ENCODE measurements at places on chromosomes 16 and 17.

DNA sequence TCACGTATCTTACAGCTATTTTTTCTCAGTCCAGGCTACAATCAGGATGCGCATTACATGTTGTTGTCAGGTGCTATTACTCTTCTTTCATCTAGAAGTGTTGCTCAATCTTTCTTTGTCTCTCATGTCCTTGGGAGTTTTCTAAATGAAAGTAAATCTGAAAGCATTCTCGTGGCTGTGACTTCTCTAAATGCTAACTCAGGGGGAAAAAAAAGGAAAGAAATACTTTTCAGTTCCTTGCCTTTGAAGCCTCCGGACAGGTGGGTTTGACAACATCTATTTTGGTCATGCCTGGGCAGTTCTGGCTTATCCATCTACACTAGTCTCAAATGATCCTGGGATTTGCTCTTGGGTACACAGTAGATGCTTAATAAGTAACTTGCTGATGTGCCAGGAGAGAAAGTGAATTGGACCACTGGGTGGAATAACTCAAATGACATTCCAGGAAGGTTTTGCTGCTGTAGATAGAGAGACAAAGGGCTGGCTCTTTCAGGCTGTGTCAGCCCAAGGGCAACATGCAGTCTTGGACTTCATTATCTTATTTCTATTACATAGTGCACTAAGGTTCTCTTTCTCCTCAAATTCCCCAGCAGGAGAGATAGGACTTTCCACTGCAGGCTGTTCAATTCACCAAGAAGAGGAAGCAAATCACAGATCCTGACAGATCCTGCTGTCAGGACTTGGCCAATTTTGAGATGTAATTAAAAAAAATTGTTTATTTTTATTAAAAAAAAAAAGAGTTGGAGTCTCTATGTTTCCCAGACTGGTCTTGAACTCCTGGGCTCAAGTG lies 63.6 kb upstream of the NFAT5 start:
- no peak for DNase-seq

GRCh38 chr17:28499364-28499664 lies 6.8 kb upstream of the FOXN1 start:
- no peak for DNase-seq

DNA sequence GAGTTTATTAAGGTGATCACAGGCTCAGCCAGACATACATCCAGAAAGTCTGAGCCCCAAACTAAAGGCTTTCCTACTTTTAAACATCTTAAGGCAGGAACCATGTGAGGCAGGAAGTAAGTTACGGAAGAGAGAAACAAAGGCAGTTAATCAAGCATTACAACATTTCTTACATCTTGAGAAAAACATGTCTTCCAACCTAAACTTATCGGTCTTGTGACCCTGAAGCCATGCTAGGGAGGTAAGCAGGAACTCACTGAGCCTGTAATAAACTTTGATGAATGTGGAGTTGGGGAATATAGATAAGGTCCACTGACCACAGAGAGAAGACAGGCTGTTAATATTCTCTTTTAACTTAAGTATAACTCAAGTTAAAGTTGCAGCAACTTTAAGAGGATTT lies 3.5 kb upstream of the ACSM3 start:
- no peak for DNase-seq

DNA sequence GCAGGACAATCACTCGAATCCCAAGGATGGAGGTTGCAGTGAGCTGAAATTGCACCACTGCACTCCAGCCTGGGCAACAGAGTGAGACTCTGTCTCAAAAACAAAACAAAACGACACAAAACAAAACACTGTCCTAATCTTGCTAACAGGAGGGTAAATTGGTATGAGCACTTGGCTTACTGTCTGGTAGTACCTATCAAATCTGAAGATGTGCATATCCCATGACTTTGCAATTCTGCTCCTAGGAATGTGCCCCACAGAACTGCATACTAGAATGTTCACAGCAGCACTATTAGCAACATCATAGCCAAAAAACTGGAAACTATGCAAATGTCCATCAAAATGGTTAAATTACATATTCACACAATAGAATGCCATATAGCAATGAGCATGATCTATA lies 15.7 kb downstream of the MTSS2 start:
- no peak for DNase-seq

DNA sequence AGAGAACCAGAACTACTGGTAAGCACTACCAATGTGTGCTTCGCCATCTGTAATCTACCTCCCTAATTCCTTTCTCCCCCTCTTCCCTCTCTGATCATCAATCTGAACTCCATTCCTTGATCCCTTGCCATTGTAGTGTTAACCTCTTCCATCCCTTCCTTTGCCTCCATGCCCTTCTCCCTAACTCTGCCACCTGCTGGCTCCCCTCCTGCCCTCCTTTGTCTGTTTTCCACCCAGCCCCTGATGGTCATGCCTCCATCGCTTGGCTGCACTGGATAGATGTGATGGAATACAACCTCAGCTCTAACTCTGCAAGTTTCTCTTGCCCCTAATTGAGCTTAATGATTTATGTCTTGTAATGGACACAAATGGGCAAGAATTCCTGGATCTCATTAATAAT lies 108.2 kb upstream of the ASIC2 start:
- DNase-seq, result no peak

DNA sequence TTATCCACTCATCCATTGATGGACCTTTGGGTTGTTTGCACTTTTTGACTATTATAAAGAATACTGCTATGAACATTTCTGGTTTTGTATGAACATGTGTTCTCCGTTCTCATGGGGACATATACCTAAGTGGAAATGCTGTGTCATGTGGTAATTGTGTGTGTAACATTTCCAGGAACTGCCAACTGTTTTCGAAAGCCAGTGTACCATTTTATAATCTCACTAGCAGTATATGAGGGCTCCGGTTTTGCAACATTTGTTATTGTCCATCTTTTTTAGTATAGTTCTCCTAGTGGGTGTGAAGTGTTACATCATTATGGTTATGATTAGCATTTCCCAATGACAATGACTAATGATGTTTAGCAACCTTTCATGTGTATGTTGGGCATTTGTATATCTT lies 5.1 kb upstream of the TRIM25 start:
- DNase-seq, result no peak

- no peak for DNase-seq
Measured at GRCh38 chr17:1896243-1897104, 66.7 kb downstream of the RPA1 start.

DNA sequence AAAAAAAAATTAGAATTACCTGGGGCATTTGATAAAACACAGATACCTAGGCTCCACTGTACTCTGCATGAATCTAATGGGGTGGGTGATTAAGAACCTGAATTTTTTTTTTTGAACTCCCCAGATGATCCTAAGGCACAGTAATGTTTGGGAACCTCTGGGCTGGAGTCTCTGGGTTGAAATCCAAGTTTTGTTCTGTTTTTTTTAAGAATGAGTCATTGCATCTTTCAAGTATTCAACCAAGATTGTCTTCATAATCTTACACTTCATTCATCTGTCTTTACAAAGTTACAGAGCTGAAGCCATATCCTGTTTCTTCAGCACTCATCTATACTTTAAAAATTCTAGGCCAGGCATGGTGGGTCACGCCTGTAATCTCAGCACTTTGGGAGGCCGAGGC lies 52.6 kb downstream of the PIGL start:
- no peak for DNase-seq

DNA sequence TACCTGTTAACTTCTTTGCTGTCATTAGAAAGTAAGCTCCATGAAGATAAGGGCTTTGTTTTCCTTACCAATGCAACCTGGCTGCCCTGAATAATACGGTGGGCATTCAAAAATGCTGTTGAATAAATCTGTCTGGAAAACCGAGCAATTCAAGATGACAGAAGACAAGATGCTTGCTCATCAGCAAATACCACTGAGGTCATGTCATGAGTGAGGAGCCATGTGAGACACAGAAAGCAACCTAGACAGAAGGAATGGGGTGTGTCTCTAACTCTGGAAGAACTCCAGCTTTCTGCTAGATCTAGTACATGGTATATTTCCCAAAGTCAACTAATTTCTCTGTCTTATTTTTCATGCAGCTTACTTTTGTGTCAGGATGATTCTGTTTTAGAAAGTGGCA lies 64.2 kb downstream of the STH start:
- DNase-seq, result no peak

- DNase-seq, result no peak
Measured at GRCh38 chr16:87948119-87948545, 3.1 kb upstream of the BANP start.

- no peak for DNase-seq
Measured at GRCh38 chr17:30160419-30161172, 44.0 kb downstream of the NSRP1 start.

DNA sequence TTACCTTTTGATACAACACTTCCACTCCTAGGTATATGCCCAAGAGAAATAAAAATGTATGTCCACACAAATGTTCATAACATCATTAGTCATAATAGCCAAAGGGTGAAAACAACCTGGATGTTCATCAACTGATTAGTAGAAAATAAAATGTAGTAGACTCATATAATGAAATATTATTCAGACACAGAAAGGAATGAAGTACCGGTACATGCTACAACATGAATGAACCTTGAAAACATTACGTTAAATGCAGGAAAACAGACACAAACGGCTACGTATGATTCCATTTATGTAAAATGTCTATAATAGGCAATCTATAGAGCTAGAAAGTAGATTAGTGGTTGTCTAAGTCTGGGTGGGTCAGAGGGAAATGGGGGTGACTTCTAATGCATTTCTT lies 358.5 kb downstream of the CA10 start:
- no peak for DNase-seq

DNA sequence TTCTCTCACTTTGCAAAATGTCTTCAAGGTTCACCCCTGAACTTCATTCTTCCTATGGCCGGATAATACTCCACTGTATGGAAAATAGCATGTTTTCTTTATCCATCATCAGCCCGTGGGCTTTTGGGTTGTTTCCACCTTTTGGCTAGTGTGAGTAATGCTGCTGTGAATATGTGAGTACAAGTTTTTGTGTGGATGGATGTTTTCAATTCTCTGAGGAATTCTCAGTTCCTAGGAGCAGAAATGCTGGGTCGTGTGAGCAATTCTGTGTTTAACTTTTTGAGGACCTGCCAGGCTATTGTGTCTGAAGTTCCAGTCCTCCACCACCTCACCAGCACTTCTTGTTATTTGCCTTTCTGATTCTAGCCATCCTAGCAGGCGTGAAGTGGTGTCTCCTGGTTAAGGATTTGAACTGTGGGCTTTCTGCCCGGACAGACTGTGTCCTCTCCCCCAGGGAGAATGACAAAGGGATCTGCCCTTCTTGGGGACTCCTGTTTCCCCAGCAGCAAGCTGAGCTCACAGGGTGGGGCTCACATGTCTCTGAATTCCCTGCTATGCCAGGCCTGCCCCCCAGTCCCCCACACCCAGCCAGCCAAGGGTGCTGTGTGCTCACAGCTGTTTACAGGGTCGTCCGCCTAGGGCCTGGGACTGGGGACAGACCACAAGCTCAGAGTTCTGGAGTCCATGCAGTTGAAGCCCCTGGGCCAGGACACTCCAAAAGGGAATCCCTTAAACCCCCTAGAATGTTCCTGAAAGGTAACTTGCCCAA lies 92.2 kb upstream of the CIBAR2 start:
- no peak for DNase-seq
